Naive thymus-derived CD8-positive, alpha-beta T cell (primary cell): ENCODE measurements at places on chromosomes 1 and 21. TPM values are rescaled to one million over a fixed set of nuclear protein-coding genes. Genes with fewer than 3 reads are reported as not detected.

Gene DISC1
- total RNA-seq = 7.6 TPM

DNA sequence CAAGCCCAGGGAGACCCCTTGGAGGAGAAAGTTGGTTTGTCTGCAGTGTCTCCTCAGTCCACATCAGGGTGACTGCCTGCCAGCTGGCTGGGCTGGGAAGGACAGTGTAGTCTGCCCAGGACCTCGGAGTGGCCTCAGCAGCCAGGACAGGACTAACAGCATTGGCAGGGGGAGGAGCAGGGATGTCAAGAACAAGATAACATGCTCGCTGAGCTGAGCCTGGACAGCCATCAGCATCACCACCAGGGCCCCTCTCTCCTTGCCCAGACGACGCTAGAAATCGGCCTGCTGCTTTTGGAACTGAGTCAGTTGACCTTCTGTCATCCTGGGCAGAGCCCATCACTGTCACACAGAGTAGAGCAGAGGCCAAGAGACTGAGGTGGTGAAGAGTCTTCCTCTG is 83.6 kb upstream of the CNTN2 start:
- peaks cover 23% of the 10 kb centered on the region for H3K27me3 ChIP-seq
- no peaks in the 10 kb centered on the region for H3K36me3 ChIP-seq
- no peak for DNase-seq
- H3K4me1 ChIP-seq = no peaks in the 10 kb centered on the region
- H3K4me3 ChIP-seq = no peak overlapping the region

GRCh38 chr1:183699616-183700160 is 46.6 kb upstream of the APOBEC4 start:
- H3K27me3 ChIP-seq = no peaks in the 10 kb centered on the region
- no peak overlapping the region for H3K4me3 ChIP-seq
- no peak overlapping the region for H3K27ac ChIP-seq
- H3K4me1 ChIP-seq = peaks cover 12% of the 10 kb centered on the region
- no peak for DNase-seq
- no peaks in the 10 kb centered on the region for H3K36me3 ChIP-seq

- H3K4me1 ChIP-seq = no peaks in the 10 kb centered on the region
- no peak overlapping the region for H3K27ac ChIP-seq
Observed at GRCh38 chr21:35326677-35327076, 277.6 kb upstream of the RUNX1 start.

GRCh38 chr1:158212320-158212719 is 31.6 kb downstream of the CD1D start:
- H3K4me1 ChIP-seq = no peaks in the 10 kb centered on the region
- peaks cover 30% of the 10 kb centered on the region for H3K27me3 ChIP-seq
- no peak for DNase-seq
- no peak overlapping the region for H3K4me3 ChIP-seq

GRCh38 chr21:46443910-46444309 is 14.8 kb upstream of the DIP2A start:
- H3K4me3 ChIP-seq = no peak overlapping the region
- peaks cover 7% of the 10 kb centered on the region for H3K36me3 ChIP-seq
- no peak for DNase-seq
- peak overlapping the region; percentile 39 for H3K27ac ChIP-seq
- peaks cover 4% of the 10 kb centered on the region for H3K4me1 ChIP-seq

DNA sequence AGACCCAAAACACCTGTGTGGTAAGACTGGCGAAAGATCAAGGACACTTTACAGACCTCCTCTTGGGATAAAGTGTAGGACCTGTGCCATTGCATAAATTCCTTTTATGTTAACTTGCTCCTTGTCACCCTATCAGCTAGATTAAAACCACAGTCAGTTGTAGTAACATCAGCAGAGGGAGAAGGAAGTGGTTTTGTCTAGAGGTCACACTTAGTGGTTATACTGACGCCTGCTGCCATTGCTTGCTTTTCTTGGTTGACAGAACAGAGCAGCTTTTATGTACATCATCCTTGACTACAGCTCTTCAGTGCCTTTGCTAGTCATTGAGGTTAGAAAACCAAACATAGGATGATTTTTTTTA is 101.4 kb downstream of the PBX1 start:
- no peak for DNase-seq
- H3K4me1 ChIP-seq = peaks cover 12% of the 10 kb centered on the region
- no peak overlapping the region for H3K4me3 ChIP-seq
- H3K27ac ChIP-seq = peak overlapping the region; percentile 71
- no peaks in the 10 kb centered on the region for H3K36me3 ChIP-seq

DNA sequence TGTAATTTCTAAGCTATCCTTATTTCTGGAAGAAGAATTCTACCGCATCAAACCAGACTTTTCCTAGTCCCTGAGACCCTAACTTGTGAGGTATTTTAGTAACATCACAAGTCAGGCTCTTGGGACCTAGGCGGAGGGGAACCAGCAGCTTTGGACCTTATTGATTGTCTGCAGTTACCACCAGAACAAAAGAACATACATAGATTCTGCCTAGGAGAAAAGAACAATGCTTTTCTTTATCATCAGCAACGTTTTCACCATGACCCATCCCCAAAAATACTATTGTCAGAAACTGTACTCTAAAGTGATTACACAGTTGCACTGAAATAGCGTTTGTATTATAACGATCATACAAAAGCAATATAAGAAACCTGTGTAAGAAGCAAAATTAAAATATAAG is 860.4 kb downstream of the USP25 start:
- no peak overlapping the region for H3K27ac ChIP-seq
- DNase-seq = no peak
- H3K27me3 ChIP-seq = no peaks in the 10 kb centered on the region
- H3K36me3 ChIP-seq = no peaks in the 10 kb centered on the region
- no peaks in the 10 kb centered on the region for H3K4me1 ChIP-seq

DNA sequence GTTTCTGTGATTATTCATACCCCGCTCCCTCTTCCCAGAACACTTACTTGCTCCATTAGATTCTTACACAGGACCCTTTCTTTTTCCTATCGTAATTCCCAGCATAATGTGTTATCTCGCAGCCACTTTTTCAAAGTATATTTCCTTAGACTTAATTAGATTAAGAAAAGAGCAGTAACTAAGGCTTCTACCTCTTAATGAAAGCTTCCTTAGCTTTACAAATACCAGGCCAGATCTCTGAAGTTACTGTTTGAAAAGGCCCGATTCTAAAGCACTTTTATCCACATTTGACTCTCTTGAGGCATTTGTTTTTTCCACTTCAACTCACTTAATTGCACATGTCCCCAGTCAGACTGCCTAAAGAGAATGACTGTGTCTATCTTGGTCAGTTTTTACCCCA is 1264.3 kb upstream of the ADGRL2 start:
- no peaks in the 10 kb centered on the region for H3K36me3 ChIP-seq
- H3K4me1 ChIP-seq = no peaks in the 10 kb centered on the region
- no peak overlapping the region for H3K27ac ChIP-seq
- no peak overlapping the region for H3K4me3 ChIP-seq

GRCh38 chr1:65626003-65626402 is 166.7 kb upstream of the PDE4B start:
- no peak overlapping the region for H3K27ac ChIP-seq
- H3K4me3 ChIP-seq = no peak overlapping the region
- peaks cover 1% of the 10 kb centered on the region for H3K36me3 ChIP-seq
- DNase-seq = no peak
- no peaks in the 10 kb centered on the region for H3K27me3 ChIP-seq
